ENCODE measurements at places on chromosomes 12 and 14.
A peak's percentile ranks its signal among the peaks of the same experiment; 100 is the strongest.

GRCh38 chr12:22981711-22982110 is 356.7 kb downstream of the ETNK1 start:
- H3K27me3 ChIP-seq: peaks cover 38% of the 10 kb centered on the region
- no peak for DNase-seq
- H3K4me1 ChIP-seq: no peaks in the 10 kb centered on the region
- H3K4me3 ChIP-seq: no peak overlapping the region
- no peaks in the 10 kb centered on the region for H3K36me3 ChIP-seq
- H3K27ac ChIP-seq: no peak overlapping the region

DNA sequence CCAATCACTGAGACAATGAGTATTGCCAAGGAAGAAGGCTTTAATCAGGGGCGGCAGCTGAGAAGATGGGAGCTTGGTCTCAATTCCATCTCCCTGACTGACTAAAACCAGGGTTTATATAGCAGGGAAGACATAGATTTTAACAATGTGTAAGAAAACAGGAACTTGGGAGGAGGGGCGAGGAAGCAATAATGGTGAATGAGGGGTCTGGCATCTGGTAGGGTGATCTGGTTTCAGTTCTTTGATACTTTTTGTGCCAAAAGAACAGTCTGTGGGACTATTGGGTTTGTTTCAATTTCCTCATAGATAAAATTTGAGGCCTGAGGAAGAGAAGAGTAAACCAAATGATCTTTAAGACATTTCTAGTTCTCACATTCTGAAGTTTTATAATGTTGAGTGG is 49.2 kb downstream of the FUT8 start:
- no peak for DNase-seq
- peaks cover 37% of the 10 kb centered on the region for H3K36me3 ChIP-seq
- H3K4me1 ChIP-seq: peaks cover 15% of the 10 kb centered on the region
- no peaks in the 10 kb centered on the region for H3K27me3 ChIP-seq

- no peaks in the 10 kb centered on the region for H3K4me1 ChIP-seq
- H3K36me3 ChIP-seq: peaks cover 24% of the 10 kb centered on the region
- no peak overlapping the region for H3K4me3 ChIP-seq
Observed at GRCh38 chr12:132071830-132072384, 72.2 kb downstream of the DDX51 start.

DNA sequence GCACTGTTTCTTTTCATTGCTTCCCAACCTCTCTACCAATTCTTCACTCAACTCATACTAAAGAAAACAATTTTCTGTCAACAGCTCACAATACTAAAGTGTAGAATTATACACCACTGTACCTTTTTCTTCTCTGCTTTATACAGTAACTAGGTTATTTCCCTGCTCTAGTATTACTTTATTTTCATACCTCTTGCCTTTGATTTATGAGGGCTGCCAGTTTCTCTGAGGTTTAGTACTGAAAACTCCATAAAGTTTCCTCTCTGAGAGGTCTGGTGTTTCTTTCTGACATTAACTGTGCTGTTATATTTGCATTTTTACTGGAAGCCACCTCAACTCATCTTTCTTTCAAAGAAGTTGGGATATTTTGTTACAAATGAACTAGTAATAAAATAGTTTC is 63.0 kb upstream of the GRIP1 start:
- no peak overlapping the region for H3K4me3 ChIP-seq
- no peak for DNase-seq
- no peaks in the 10 kb centered on the region for H3K36me3 ChIP-seq
- no peaks in the 10 kb centered on the region for H3K27me3 ChIP-seq
- H3K27ac ChIP-seq: no peak overlapping the region

DNA sequence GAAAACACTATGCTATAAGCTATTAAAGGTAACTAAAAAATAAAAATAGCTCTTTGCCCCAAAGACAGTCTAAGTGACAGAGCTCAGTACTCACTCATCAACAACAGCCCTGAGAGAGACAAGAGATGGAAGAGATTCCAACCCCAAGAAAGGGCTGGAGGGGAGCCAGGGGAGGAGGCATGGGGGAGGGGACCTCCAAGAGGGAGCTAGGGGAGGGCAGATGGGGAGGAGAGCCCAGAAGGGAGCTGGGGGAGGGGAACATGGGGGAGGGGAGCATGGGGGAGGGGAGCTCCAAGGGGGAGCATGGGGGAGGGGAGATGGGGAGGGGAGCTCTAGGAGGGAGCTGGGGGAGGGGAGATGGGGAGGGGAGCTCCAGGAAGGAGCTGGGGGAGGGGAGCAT is 7.7 kb downstream of the SSH1 start:
- H3K36me3 ChIP-seq: peaks cover 50% of the 10 kb centered on the region
- peak overlapping the region; percentile 67 for H3K27ac ChIP-seq
- no peak overlapping the region for H3K4me3 ChIP-seq
- no peak for DNase-seq
- H3K27me3 ChIP-seq: no peaks in the 10 kb centered on the region

GRCh38 chr12:10186299-10186698 is 7.5 kb downstream of the TMEM52B start:
- no peak for DNase-seq
- peaks cover 43% of the 10 kb centered on the region for H3K4me1 ChIP-seq
- peak overlapping the region; percentile 71 for H3K27ac ChIP-seq
- no peak overlapping the region for H3K4me3 ChIP-seq
